ENCODE measurements at places on chromosomes 13 and 19.

- no peak for ATAC-seq
Measured at GRCh38 chr19:47020992-47021496, 1.4 kb downstream of the NPAS1 start.

DNA sequence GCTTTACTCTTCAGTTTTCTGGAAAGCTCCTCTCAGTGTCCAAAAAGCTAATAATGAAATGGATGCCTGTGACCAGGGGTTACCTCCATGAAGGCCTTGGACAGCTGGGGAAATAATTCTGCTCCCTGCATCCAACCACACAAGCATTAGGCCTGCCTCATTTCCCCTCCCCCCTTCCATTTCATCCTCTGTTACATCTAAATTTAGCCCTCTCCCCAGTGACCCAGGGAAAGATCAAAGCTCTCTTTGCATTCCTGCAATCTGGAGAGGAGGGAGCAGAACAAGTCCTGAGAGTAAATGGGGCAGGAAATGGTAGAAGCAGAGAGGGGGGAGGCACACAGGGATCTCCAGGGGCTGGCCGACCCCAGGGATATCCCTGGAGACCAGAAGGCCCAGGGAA, 452.7 kb downstream of the TSHZ3 start:
- no peak for ATAC-seq

DNA sequence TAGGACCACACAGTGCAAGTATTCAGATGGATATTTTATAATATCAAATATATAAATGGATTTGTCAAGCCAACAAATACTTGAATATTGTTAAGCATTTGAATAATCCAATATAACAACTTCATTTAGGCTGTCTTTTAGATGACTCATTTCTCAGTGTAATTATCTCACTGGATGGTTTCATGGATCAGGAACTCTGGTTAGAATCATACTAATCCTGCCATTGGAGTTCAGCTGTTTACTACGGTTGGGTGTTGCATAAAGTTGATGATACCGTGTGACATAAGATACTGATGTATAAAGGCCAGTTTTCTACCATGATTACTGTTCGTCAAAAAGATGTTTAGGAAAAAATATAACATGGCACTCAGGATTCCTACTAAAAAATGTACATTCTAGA, 196.3 kb downstream of the TSHZ3 start:
- no peak for ATAC-seq

- ATAC-seq: no peak
Measured at GRCh38 chr13:36131222-36131930, at the start of gene DCLK1. TSS of gene DCLK1 (minus strand) at chr13:36131382.

All from activated T-helper 17 cell treated with anti-CD3 and anti-CD28 coated beads, Interleukin-2, amount 50 U/mL, for 72 hours (primary cell).